ENCODE measurements at places on chromosomes 12 and 14. TPM values are rescaled to one million over a fixed set of nuclear protein-coding genes. Genes with fewer than 3 reads are reported as not detected.

The RPS6KL1 gene
- total RNA-seq, result not detected

The ADSS1 gene
- 8.1 TPM for total RNA-seq

The TMBIM6 gene
- total RNA-seq, result 606 TPM

The SMOC1 gene
- total RNA-seq, result 2.2 TPM

All from stomach (tissue), 19 donors.